ENCODE measurements at places on chromosomes 4 and X. TPM values are rescaled to one million over a fixed set of nuclear protein-coding genes. Genes with fewer than 3 reads are reported as not detected.
A peak's percentile ranks its signal among the peaks of the same experiment; 100 is the strongest.

DUSP9 gene
- 0.10 TPM for total RNA-seq

CHRDL1 gene
- total RNA-seq = 13.4 TPM

MSN gene
- total RNA-seq = 77.5 TPM

SMIM31 gene
- total RNA-seq = not detected

IQSEC2 gene
- 6.6 TPM for total RNA-seq

- no peak for DNase-seq
These were observed 43.3 kb downstream of the NHSL2 start for GRCh38 chrX:71953946-71954345.

DNA sequence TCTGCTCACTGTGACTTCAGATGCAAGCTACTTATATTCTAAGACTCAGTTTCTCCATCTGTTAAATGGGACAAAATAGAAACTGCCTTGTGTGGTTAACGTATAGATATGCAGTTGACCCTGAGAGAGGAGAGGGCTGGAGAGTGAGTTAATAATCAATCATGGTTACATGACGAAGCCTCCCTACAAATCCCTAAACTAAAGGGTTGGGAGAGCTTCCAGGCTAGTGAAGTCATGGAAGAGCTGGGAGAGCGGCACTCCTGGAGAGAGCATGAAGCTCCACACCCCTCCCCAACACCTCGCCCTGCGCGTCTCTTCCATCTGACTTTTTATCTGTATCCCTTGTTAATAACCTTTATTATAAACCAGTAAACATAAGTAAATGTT, 138.5 kb upstream of the FAM9B start:
- DNase-seq = no peak

DNA sequence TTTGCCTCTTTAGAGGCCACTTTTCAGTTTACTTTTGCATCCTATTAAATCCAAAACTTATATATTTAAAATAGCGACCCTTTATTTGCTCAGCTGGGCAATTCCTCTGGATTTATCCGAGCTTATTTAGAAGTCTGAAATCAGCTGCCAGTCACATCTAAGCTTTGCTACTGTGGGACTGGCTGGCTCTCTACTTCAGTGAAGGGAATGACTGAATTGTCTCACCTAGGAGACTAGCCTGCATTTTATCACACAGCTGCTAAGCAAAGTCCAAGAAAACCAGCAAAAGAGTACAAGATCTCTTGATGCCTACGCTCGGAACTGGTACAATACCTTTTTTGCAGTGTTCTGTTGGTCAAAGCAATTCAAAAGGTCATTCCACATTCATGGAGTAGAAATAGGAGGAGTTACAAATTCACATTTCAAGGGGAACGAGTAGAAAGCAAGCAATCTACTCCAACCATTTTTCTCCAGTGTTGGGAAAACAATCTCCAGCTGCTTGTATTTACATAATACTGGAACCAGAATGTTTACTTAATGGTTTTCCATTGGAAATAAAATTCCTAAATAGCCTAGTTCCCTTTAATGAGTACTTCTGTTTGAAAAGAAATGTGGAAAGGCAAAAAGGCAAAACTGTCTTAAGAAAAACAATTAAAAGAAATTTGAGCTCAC, 160.2 kb downstream of the MAGEB5 start:
- no peak for DNase-seq

GRCh38 chr4:138727731-138728130, 287.9 kb upstream of the NOCT start:
- DNase-seq = no peak

- DNase-seq = no peak
These were observed 21.3 kb downstream of the DIAPH2 start for GRCh38 chrX:96705905-96706304.

DNA sequence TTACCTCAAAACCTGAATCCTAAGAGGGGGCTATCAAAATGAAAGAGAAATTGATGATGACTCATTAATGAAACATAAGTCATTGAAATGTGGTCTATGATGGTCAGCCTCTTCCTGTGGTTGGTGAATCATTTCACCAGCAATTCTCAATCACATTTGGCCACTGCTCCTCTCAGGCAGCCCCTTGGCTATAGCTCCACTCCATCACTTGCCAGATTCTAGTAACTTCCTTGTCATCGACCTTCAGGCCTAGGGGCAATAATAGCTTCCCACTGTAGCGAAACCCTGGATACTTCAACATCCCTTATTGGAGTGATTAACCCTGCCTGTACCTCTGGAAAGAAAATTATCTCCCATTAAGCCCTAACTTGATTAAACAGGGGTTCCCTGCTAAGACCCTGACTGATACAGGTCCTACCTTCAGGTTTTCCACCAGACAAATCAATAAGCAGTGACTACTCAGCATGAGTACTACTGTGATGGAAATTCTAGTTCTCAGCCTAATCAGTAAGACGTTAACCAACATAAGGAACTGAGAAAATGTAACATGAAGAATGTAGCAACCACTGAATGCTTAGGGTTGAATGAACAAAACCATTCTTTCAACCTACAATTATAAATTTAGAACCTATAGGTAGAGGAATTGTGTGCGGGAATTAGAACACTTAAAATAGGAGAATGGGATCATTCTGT, 30.4 kb downstream of the ADH7 start:
- DNase-seq = no peak

DNA sequence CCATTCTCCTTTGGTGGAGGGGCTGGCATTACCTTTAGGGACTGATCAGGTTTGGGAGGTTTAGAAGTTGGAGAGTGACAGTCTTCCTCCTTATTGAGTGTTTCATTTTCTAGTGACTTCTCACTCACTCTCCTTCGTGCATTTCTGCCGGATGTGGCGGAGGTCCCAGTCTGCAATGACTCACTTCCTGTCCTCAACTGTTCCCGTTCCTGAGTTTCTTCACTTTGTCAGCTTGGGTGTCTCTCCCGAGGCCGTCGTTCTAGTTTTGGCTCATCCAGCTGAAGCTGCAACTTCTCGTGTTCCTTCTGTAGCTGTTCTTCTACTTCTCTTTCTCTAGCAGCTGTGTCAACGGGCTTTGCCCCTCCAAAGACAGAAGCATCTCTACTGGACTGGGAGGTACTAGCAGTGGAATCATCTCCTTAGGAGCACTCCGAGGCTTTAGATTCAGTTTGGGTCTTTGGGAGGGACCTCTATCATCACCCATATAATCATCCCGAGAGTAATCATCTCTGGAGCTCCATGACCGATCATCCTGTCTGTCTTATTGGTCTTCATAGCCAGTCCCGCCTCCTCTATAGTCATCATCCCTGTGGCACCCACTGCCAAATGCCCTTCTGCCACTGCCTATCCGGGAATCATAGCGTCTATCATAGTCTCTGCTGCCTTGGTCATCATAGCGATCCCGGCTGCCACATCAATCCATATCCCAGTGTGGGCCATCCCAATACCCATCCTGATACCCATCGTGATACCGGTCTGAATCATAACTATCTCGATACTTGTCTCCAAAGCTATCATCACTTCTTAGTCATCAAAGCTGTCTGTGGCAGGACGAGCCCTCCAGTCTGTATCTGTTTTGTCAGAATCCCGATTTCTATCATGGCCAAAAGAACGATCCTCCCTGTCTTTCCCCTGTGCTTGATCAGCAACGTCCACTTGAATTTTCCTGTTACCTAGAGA, 35.3 kb upstream of the VSIG4 start:
- DNase-seq = no peak

GRCh38 chr4:35464964-35465528, 779.3 kb downstream of the ARAP2 start:
- no peak for DNase-seq

- DNase-seq = no peak
These were observed 10.6 kb upstream of the AMOT start for GRCh38 chrX:112851161-112851779.

- no peak for DNase-seq
These were observed 20.1 kb upstream of the MAGEA11 start for GRCh38 chrX:149691794-149692193.

GRCh38 chr4:165058666-165059065, 5.0 kb downstream of the TRIM75 start:
- no peak for DNase-seq

GRCh38 chr4:142535009-142535408, 311.1 kb downstream of the INPP4B start:
- no peak for DNase-seq

- DNase-seq = no peak
These were observed 111.0 kb upstream of the RAP2C start for GRCh38 chrX:132330156-132330729.

DNA sequence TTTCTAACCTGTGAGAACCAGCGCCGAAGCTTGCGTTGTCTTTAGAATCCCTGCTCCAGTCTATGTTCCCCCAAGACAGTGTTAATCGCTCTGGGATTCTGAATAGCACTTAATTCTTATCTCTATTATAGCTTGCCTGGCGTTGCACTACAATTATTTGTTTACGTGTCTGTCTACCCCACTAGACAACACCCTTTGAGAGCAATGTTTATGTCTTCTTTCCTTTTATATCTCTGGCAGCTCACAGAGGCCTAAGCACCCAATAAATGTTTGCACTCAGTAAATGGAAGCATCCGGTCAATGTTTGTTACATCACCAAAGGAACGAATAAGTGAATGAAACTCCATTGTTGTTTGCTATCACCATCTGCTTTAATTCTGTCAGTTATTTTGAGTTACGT, 4.8 kb upstream of the NHS start:
- no peak for DNase-seq

DNA sequence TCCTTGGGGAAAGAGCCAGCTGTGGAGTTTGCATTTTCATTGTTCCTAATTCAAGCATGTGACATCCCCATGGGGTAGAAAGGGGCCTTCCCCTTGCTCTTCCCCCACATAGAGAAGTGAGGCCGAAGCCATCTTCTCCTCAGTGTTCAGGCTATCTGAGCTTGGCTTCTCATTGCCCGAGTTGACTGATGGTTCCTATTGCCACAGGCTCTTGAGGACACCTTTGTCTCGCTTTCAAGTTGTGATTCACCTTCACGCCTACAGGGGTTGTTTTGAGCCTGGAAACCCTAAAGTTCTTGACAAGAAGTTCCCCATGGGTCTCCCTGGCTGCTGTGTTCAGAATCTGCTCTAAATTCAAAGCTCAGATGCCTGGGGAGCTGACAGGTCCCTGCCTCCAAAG, 25.0 kb downstream of the CCNQ start:
- DNase-seq = no peak

DNA sequence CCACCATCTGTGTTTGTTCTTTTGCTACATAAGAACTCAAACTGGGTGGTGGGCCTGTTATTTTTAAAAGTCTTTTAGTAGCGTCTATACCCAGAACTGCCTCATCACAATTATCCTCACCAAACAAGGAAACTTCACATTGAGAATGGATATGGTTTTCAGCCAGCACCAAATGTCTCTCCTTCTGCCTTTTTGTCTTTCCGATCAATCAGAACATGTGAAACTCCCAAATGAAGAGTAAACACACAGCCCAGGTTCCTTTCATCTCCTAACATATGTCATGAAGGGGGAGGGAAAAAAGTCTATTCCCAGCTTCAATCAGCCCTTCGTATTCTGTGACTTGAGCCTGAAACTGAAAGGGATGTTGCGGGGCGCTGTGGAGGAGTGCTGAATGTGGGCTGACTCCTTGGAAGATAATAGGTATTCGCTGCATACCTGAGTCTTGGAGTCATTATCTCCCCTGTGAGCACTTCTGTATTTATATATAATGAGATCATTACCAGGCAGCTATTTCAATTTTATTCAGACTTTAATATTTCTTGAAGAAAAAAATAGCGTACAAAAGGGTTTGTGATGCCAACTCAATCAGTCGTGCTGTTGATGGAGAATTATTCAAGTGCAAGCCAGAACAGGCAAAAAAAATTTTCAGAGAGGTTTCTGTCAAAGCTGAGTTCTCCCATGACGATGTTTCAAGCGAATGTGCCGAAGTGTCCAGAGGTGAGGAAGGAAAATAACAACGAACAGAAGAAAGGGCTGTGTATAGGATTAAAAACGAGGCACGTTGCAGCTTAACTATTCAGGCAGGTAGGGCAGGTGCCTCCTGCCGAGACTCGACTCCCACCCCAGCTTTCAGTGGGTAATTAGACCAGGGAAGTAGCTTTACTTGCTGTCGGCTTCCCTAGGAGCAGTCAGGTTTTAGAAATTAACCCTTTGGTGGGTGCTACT, 163.9 kb upstream of the NOCT start:
- no peak for DNase-seq

DNA sequence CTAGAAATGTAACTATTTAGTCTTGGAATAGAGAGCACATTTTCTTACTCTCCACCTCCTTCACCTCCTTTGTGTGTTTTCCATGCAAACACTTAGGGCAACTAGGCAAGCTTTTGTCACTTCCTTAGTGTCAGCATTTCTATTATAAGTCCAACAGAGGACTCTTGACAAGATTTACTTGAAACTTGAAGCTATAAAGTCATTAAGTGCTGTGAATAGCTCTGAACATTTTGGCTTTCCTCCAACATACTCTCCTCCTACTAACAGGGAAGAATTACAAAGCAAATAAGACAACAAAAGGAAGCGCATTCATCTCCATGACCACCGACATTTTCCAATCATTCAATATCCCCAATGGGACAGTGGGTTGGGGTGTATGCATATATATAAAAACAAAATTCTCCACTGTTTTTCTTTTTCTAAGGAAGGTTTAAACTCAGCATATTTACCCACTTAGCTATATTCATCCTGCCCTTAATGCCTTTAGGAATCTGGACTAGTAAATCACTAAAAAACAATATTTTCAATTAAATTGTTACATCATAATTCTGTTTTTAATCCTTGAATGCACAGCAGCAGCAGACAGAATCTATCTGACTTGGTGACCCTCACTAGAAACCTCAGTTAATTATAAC, 264.6 kb downstream of the SNCA start:
- peak; percentile 27 for DNase-seq

DNA sequence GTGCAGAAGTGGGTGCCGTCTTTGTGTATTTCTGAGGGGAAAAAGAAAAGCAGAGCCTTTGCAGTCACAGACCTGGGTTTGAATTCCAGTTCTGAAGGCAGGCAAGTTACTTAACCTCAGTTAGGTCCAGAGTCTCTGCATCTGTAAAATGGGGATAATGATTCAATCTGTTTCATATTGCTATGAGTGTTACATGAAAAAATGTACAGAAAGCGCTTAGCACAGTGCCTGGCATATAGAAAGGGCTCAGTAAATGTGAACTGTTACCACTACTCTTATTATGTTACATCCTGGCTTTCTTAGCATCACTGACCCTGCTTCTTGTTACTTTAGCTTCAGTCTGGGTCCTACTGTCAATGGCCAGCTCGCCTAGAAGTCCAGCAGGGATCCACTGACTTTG, 45.9 kb downstream of the DOCK11 start:
- DNase-seq = no peak

- no peak for DNase-seq
These were observed 57.1 kb upstream of the NKX1-1 start for GRCh38 chr4:1463088-1463926.

All from skin of body (tissue), 3 donors.